ENCODE measurements at places on chromosomes 2 and 18.

DNA sequence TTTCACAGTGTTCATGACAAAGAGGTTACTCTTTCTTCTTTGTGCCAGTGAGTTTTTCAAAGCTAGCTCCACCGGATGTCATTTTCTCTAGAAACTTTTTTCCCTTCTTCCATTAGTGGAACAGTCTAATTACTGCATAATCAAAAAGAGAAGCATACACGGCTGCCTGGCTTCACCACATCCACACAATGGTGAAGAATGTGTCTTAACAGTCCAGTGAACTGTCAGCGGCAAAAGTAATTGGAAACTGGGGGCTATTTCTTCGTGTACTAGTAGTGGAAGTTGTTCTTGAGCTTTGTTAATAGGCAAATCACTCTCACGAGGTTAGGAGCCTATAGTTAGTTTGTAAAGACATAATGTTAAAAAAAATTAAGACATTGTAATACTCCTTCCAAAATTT, 32.9 kb upstream of the PIK3C3 start:
- H3K4me1 ChIP-seq = no peaks in the 10 kb centered on the region
- H3K36me3 ChIP-seq = no peaks in the 10 kb centered on the region
- no peaks in the 10 kb centered on the region for H3K27me3 ChIP-seq
- no peak for DNase-seq
- H3K4me3 ChIP-seq = no peak overlapping the region
- no peak overlapping the region for H3K27ac ChIP-seq

DNA sequence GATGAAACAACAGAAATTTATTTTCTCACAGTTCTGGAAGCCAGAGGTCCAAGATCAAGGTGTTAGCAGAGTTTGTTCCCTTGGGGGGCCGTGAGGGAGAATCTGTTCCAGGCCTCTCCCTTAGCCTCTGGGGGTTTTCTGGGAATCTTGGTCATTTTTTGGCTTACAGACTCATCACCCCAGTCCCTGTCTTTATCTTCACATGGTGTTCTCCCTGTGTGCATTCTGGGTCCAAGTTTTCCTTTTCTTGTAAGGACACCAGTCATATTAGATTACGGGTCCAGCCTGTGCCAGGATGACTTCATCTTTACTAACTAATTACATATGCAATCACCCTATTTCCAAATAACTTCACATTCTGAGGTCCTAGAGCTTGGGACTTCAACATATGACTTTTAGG, 292.5 kb upstream of the TRIB2 start:
- no peaks in the 10 kb centered on the region for H3K36me3 ChIP-seq
- no peak overlapping the region for H3K4me3 ChIP-seq
- DNase-seq = no peak
- H3K27me3 ChIP-seq = no peaks in the 10 kb centered on the region

GRCh38 chr2:202378001-202378400, 1.9 kb downstream of the BMPR2 start:
- no peak overlapping the region for H3K27ac ChIP-seq
- no peaks in the 10 kb centered on the region for H3K27me3 ChIP-seq
- no peaks in the 10 kb centered on the region for H3K36me3 ChIP-seq
- H3K4me3 ChIP-seq = no peak overlapping the region
- H3K4me1 ChIP-seq = peaks cover 5% of the 10 kb centered on the region
- no peak for DNase-seq

GRCh38 chr2:26609205-26609631, 31.9 kb downstream of the CIB4 start:
- H3K27ac ChIP-seq = no peak overlapping the region
- peaks cover 50% of the 10 kb centered on the region for H3K4me1 ChIP-seq
- no peak for DNase-seq
- no peaks in the 10 kb centered on the region for H3K36me3 ChIP-seq
- no peak overlapping the region for H3K4me3 ChIP-seq
- H3K27me3 ChIP-seq = no peaks in the 10 kb centered on the region

DNA sequence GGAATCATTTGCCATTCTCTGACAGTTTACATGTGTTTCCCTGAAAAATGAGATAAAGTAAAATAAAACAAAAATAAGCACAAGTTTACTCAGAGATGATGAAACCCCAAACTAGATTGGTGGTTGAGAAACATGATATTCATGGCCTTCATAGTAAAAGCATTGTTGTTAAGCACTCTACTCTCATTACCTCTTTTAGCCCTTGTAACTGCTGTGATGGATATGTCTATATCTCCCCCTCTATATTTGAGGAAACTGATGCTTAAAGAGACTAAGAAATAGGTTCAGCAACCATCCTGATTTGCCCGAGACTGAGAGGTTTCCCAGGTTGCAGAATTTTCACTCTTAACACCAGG, 33.9 kb upstream of the GALNT3 start:
- H3K4me1 ChIP-seq = no peaks in the 10 kb centered on the region
- no peak overlapping the region for H3K4me3 ChIP-seq
- H3K27me3 ChIP-seq = no peaks in the 10 kb centered on the region

DNA sequence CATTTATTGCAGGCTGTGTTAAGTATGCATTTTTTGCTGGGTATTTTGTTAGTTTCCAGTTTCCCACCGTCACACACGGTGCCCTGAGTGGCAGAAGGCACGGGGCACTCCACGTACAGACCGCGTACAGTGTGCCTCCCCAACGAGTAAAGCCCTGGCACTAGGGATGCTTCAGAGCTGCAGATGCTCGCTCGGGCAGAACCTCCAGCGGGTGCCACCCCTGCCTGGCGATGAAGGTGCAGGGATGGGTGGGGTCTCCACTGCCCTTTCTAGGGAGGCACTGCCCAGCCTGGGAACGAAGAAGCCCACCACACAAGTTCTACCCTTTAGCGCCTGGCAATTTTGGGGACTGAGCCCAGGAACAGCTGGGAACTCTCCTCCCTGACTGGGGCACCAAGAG, 4.1 kb downstream of the GREB1 start:
- no peak overlapping the region for H3K4me3 ChIP-seq
- H3K27ac ChIP-seq = no peak overlapping the region
- H3K4me1 ChIP-seq = peaks cover 31% of the 10 kb centered on the region
- no peak for DNase-seq
- H3K27me3 ChIP-seq = no peaks in the 10 kb centered on the region

GRCh38 chr2:205531072-205531471, 151.2 kb upstream of the NRP2 start:
- no peak overlapping the region for H3K27ac ChIP-seq
- H3K4me3 ChIP-seq = no peak overlapping the region

DNA sequence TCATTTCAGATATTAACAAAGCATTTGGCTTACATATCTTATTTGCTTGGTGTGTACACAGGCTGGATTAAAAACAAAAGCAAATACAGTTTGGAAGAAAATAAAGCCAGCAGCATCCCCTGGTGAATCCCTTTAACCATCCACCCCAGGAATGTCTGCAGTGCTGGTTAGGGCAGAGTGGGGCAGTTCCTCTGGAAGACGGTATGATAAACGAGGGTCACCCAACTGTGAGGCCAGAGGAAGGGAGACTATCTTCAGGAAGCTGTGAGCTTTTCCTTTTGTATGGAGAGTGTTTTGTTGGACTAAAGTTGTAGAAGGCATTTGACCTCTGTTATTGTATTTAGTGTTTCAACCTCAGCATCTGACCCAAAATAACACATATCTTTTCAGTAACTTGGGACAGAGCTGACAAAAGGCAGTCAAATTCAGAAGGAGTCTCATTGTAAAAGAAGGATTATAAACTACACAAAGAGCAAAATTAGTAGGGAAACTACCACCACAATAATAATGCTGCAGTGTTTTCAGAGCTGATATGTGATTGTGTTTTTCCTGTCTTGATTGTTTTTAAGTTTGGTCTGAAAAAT, 159.1 kb downstream of the FMNL2 start:
- no peak for DNase-seq
- no peak overlapping the region for H3K4me3 ChIP-seq
- H3K36me3 ChIP-seq = no peaks in the 10 kb centered on the region
- H3K27ac ChIP-seq = no peak overlapping the region
- H3K27me3 ChIP-seq = no peaks in the 10 kb centered on the region
- H3K4me1 ChIP-seq = peaks cover 55% of the 10 kb centered on the region

GRCh38 chr2:118830881-118831280, 16.6 kb downstream of the EN1 start:
- no peaks in the 10 kb centered on the region for H3K36me3 ChIP-seq
- no peak overlapping the region for H3K27ac ChIP-seq
- H3K4me1 ChIP-seq = no peaks in the 10 kb centered on the region
- no peak overlapping the region for H3K4me3 ChIP-seq
- H3K27me3 ChIP-seq = peaks cover 66% of the 10 kb centered on the region

GRCh38 chr2:19859565-19859964, 42.2 kb downstream of the TTC32 start:
- DNase-seq = no peak
- H3K36me3 ChIP-seq = no peaks in the 10 kb centered on the region
- H3K4me3 ChIP-seq = no peak overlapping the region
- no peak overlapping the region for H3K27ac ChIP-seq

GRCh38 chr2:166084301-166084700, 43.5 kb downstream of the SCN1A start:
- H3K27me3 ChIP-seq = no peaks in the 10 kb centered on the region
- DNase-seq = no peak
- H3K27ac ChIP-seq = no peak overlapping the region
- H3K4me1 ChIP-seq = peaks cover 6% of the 10 kb centered on the region

DNA sequence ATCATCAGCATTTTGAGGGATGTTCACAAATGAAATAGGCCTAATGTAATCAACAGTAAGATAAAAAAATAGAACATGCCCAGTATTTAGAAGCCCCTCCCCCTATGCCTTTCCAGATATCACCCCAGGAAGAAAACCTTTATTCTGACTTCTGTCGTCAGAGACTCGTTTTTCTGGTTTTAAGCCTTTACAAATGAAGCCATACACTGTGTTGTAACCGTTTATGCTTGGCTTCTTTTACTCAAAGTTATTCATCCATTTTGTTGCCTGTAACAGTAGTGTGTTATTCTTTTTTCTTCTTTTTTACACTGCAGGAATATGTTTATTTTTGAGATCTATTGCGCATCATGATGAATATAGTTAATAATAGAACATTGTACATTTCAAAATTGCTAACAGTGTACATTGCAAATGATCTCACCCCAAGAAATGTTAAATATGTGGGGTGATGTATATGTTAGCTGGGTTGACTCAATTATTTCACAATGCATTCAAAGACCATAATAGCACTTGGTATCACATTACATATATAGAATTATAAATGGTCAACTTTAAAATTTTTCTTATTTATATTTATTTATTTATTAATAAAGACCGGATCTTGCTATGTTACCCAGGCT, 28.1 kb upstream of the PNPT1 start:
- H3K4me1 ChIP-seq = no peaks in the 10 kb centered on the region
- no peaks in the 10 kb centered on the region for H3K36me3 ChIP-seq
- no peak overlapping the region for H3K27ac ChIP-seq
- no peak overlapping the region for H3K4me3 ChIP-seq

DNA sequence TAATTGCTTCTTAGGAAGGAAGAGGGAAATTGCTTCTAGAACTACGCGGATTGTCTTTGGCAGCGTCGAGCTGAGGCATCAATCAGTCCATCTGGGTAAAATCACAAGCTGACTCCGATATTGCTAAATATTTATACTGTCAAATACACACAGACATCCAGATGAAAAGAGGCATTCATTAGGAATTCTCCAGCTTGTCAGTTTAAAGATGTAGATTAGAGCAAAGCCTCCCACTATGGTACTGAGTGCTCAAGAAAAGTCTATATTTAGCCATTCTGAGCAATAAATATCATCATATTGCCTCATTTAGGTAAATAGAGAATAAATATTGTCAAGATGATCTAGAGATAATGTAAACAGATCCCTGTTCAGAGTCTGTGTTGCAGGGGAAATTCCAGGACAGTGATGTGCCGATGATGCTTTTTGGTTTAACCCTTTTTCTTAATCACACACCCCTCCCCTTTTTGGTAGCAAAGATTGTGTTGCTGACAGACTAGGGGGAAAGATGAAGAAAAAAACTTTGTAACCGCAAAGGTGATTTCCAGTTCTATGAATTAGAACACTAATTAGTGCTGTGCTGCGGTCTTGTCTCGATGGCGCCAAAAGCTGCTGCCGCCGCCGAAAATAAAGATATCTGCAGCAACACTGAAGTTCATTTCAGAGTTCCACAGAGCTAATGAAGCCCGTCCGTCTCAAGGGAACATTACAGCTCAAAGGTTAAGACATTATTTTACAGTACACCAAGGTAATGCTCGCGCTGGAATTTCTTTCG, 171.8 kb downstream of the PTGR3 start:
- H3K4me3 ChIP-seq = no peak overlapping the region
- no peaks in the 10 kb centered on the region for H3K36me3 ChIP-seq
- no peaks in the 10 kb centered on the region for H3K27me3 ChIP-seq

DNA sequence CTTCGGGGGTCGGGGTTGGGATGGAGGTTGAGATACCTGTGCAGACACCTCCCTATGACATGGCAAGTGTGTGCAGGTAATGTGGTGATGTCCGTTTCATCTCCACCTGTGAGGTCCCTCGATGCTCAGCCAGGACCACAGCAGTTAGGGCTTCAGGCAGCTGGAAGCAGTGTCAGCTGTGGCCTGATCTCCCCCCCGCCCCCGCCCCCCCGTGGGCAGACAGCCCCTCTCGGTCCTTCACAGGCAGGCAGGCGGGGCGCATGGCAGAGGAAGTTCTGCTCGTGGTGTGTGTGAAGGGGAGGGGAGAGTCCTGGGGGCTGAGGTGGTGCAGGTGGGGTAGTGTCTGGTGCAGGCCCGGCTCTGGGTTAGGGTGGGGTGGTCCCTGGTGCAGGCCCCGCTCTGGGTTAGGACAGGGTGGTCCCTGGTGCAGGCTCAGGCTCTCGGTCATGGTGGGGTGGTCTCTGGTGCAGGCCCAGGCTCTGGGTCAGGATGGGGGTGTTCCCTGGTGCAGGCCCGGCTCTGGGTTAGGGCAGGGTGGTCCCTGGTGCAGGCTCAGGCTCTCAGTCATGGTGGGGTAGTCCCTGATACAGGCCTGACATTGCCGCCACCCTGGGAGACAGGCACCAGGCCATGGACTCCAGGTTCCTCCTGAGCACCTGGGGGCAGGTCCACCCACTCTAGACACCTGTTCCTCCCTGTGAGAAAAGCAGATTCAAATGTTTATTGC, 94.3 kb downstream of the NFATC1 start:
- DNase-seq = no peak
- H3K4me1 ChIP-seq = peaks cover 3% of the 10 kb centered on the region
- no peak overlapping the region for H3K4me3 ChIP-seq
- H3K27me3 ChIP-seq = no peaks in the 10 kb centered on the region

DNA sequence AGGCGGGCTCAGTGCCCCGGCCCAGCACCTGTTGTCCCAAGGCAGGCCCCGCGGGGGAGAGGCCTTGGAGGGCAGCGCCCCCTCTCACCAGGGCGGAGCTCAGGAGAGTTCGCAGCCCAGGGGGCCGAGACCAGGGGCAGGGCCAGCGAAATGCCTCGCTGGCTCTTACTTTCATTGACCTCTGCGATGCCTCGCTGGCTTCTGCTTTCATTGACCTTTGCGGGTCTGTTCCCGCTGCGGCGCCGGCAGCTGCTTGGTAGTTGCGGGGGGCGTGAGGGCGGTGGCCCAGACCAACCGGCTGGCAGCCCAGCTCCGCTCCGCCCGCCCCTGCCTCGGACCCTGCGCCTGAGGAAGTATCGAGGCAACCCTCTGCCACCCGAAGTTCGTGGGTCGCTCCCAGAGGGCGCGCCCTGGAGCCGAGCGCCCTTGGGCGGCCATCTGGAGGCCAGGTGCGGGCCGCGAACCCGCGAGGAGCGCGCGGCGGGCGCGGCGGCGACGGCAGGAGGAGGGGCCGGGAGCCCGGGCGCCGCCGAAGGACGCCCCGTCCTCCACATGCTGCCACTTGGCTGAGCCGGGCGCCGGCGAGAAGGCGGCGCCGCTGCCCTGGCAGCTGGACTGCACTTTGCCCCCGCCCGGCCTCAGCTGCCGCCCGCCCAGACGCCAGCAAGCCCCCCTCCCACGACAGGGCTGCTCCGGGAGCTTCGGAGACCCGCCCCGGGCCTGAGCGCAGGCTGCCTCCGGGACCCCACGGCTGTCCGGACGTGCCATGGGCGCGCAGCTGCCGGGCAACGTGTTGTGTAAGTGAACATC, 118.0 kb upstream of the MSTN start:
- no peaks in the 10 kb centered on the region for H3K27me3 ChIP-seq
- H3K36me3 ChIP-seq = no peaks in the 10 kb centered on the region
- peak overlapping the region; percentile 60 for H3K4me3 ChIP-seq

Measured in neuronal stem cell (in vitro differentiated cells).